ENCODE measurements at places on chromosomes 13 and 19. TPM values are rescaled to one million over a fixed set of nuclear protein-coding genes. Genes with fewer than 3 reads are reported as not detected.
A peak's percentile ranks its signal among the peaks of the same experiment; 100 is the strongest.

DNA sequence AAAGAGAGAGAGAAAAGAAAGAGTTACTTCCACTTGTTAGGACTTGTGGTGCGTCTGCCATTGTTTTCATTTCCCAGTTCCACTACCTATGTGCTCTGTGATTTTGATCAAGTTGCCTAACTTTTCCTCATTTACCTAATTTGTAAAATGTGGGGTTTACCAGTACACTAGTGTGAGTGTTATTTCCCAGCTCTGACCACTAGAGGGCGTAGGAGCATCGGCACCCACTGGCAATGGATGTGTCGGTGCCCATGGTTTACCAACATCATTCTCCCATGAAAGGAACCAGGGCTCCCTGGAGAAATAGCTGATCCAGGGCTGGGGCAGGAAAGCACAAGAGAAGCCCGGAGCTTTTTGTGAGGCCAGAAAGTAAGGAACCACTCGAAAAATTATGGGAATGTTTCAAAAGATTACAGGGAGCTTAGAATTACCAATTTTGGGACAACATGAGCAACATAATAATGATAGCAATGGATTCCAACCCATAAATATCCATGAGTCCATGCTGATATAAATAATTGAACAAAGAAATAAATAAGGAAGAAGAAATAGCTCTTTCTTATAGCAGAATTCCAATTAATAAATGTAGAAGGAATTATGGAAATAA, 15.1 kb upstream of the CEACAM4 start:
- DNase-seq: no peak

DNA sequence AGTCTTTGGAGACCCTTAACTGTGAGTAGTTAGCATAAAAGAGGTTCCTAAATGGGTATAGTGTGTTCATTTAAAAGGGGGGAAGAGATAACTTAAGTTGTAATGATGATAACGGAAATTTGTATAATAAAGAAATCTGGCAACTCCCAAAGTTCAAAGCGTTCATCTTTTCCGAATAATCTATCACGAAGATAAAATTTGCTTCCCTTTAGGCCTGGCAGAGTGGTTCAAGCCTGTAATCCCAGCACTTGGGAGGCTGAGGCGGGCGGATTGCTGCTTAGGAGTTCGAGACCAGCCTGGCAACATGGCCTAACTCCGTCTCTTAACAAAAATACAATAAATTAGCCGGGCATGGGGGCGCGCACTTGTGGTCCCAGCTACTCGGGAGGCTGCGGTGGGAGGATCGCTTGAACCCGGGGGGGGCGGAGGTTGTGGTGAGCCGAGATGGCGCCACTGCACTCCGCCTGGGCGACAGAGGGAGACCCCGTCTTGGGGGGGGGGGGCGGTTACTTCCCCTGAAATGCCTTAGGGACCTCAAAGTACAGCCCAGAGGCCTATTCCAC, 934 bp downstream of the N4BP2L2 start:
- DNase-seq: peak; percentile 66

DNA sequence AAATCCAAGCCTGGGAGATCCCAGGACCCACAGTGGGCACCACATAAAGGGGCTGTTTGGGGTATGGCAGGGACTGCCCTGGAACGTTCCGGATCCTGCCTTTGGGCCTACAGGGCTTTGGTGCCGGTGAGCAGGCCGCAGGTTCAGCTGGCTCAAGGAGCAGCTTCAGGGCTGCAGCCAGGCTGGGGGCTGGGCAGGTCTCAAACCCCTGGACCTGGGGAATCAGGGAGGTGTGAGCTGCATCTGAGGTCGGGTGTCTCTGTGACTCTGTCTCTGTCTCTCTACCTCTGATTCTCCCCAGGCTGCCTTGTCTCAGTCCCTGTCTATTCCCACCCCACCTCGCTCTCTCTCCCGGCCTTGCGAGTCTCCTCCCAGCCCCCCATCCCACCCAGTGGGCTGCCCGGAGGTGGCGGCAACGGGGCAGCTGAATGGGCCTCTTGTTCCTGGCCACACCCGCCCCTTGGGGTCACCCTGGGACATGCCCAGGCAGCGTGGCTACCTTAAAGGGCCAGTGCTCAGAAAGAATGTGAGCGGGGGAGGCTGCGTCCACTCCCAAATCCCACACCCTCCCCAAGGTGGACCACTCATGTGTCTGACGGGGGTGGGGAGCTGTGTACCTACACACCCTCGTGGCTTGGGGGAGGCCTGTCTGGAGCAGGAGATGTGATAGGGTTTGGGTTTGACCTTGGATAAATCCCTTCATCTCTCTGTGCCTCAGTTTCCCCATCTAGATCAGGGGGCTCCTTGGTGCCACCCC, 31.1 kb downstream of the NFIC start:
- DNase-seq: peak; percentile 75

The GYS1 gene
- 42.0 TPM for total RNA-seq

The LGALS7 gene
- total RNA-seq: not detected

The HSPB6 gene
- total RNA-seq: 79.7 TPM

The ZNF878 gene
- 0.27 TPM for total RNA-seq

- no peak for DNase-seq
These were observed 1618.7 kb downstream of the OLFM4 start for GRCh38 chr13:54647275-54647674.

Data from sciatic nerve (tissue), 2 donors.